Putamen (tissue), 1 donor: ENCODE measurements at places on chromosomes 12 and 14.

DNA sequence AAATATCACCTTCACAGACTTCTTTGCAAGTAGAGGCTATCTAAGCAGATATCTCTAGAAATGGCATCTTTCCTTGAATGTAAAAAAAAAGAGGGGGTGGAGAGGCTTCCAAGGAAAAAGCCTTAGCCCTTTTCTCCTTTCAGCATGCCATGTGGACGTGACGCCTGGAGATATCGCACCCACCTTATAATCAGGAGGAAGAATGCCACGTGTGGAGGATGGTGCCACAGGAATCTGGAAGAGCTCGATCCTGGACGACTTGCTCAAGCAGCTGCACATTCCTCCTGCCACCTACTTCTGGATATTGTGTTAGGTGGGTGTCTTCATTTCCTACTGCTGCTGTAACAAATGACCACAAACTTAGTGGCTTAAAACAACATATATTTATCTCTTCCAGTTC is 203.6 kb downstream of the NUAK1 start:
- no peak for DNase-seq

DNA sequence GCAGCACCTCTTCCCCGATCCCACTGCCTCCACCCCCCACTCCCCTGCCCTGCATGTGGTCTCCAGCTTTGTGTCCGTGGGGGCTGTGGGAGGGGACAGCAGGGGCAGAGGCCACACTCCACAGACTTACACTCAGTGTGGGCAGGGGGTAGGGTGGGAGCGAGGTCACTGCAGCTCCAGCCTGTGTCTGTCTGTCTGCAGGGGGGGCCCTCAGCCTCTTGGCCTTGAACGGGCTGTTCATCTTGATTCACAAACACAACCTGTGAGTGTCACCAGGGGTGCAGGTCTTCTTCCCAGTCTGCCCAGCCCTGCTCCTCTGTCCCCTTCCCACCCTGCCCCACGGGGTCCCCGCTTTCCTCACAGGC is 6.5 kb downstream of the NOC4L start:
- no peak for DNase-seq

DNA sequence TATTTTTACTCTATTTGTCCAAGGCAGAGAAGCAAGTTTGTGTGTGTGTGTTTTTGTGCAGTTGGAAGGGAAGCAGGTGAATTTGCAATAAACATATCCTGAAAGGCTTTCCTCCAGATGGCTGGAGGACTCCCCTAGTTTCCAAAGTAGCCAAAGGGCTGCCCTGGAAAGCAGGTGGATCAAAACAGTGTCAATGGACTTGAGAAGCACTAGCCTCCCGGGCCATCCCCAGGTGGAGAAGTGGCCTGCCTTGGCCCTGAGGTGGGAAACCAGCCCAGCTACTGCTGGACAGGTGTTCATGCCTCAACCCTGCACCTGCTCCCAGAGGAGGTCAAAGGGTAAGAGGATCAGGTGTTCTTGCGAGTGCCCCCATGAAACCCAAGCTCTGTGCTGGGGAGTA is 1046.9 kb downstream of the VRK1 start:
- no peak for DNase-seq

GRCh38 chr12:12736759-12737676 is 19.9 kb downstream of the CDKN1B start:
- no peak for DNase-seq

DNA sequence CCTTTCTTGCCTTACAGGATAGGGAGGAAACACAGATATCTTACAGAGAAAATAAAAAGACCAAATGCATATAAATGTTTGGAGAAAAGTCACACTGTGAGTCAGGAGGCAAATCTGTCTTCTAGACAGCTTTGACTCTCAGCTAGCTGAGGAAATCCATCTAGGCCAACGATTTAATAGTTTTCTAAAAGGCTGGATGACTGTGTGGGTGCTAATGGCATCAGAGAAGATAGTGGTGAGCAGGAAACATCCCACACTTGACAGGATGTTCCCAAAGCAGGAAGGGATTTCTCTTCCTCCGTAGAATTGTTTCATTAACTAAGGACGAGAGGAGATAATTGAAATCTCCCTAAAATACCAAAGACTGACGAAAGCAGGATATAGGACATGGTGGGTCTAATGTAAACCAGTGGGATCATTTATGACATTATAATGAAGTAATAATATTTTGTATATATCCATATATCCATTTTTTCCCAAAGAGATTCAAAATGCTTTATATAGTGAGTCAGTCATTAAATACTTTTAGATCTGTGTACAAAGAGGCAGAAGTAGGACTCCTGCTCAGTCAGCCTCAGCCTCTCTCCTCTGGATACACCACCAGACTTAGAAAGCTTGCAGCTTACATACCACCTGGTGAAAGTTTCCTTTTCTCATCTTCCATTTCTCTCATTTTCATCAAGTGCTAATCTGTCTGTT is 44.3 kb upstream of the PSMA6 start:
- peak; percentile 43 for DNase-seq

DNA sequence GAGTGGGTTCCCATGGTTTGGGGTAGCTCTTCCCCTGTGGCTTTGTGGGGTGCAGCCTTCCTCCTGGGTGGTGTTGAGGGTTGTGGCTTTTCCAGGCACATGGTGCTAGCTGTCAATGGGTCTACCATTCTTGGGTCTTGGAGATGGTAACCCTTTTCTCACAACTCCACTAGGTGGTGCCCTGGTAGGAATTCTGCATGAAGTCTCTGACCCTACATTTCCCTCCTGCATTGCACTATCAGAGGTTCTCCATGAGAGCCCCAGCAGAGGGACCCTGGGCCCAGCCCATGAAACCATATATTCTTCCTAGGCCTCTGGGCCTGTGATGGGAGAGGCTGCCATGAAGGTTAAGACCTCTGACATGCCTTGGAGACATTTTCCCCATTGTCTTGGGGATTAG is 1093.3 kb downstream of the SLC16A7 start:
- DNase-seq: no peak

GRCh38 chr14:99554757-99555531 is 49.1 kb downstream of the CCDC85C start:
- DNase-seq: no peak

- DNase-seq: no peak
Measured at GRCh38 chr14:105450864-105451720, 23.5 kb upstream of the CRIP2 start.

DNA sequence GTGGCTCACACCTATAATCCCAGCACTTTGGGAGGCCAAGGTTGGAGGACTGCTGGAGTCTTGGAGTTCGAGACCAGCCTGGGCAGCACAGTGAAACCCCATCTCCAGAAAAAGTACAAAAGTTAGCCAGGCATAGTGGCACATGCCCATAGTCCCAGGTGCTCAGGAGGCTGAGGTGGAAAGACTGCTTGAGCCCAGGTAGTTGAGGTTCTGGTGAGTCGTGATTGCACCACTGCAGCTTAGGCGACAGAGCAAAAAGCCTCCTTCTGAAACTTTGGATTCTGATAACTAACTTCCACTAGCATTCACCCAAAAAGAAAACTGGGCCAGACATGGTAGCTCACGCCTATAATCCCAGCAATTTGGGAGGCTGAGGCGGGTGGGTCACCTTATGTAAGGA is 6.6 kb downstream of the BTBD7 start:
- DNase-seq: no peak

- no peak for DNase-seq
Measured at GRCh38 chr12:108833355-108833733, 24.0 kb downstream of the SSH1 start.

GRCh38 chr14:66999978-67000377 is 189.3 kb upstream of the GARIN2 start:
- DNase-seq: no peak

DNA sequence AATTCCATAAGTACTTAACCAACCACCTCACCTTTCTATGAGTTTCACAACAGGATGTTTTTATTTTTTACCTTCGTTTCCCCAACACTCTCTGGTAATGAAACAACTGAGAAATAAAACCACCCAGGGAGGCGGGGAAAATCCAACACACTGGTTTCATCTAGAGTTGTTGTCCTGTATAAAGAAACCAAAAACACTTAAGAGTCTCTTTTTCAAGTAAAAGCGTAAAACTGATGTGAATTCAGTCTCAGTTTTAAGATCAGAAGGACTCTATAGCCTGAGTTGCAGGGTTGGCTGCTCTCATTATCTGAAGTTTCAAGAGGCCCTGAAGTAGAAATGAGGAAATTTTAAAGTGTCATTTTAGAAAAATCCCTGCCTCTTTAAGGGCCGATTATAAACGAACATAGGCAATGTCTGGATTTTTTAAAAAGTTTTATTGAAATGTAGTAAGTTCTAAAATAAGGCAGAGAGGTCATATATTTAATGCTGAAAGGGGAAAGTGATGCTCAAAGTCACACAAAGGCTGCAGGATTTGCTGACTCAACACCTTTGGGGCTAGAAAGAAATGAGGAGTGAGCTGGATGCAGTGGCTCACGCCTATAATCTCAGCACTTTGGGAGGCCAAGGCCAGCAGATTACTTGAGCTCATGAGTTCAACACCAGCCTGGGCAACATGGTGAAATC is 27.2 kb downstream of the HIGD1C start:
- DNase-seq: no peak

- DNase-seq: no peak
Measured at GRCh38 chr12:6708960-6709394, 8.4 kb upstream of the PIANP start.

- DNase-seq: no peak
Measured at GRCh38 chr12:91851741-91852477, 293.7 kb downstream of the BTG1 start.

DNA sequence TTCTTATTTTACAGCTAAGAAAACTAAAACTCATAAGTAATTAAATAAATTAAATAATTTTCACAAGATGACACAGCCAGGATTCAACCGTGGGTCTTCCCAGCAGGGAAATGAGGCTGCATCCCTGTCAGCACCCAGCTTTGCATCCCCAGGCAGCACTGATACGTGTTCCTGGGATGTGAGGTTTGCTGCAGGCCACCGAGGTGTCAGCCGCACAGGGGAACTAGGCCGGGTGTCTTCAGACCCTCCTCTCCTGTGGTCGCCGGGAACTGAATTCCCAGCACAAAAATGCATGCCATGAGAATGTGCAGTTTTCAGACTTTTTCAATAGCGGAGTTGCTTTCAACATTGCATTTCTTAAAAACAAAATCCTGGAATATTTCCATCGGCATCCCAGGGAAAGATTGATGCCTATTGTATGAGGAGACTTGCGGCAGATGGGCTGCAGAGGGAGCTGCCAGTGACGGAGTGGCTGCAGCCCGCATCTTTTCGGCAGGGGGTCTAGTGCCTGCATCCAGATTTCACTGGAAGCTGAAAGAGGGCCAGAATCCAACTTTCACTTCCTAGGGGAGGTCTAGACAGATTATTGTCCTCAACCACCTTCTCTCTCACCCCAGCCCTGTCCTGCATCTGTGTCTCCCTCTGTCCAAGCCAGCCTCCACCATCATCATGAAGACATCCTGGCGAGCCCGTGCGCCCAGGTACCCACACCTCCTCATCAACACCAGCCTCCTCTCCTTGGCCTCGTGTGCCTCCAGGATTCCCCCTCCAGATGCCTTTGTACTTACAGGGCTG is 12.6 kb downstream of the LRTM2 start:
- DNase-seq: no peak

DNA sequence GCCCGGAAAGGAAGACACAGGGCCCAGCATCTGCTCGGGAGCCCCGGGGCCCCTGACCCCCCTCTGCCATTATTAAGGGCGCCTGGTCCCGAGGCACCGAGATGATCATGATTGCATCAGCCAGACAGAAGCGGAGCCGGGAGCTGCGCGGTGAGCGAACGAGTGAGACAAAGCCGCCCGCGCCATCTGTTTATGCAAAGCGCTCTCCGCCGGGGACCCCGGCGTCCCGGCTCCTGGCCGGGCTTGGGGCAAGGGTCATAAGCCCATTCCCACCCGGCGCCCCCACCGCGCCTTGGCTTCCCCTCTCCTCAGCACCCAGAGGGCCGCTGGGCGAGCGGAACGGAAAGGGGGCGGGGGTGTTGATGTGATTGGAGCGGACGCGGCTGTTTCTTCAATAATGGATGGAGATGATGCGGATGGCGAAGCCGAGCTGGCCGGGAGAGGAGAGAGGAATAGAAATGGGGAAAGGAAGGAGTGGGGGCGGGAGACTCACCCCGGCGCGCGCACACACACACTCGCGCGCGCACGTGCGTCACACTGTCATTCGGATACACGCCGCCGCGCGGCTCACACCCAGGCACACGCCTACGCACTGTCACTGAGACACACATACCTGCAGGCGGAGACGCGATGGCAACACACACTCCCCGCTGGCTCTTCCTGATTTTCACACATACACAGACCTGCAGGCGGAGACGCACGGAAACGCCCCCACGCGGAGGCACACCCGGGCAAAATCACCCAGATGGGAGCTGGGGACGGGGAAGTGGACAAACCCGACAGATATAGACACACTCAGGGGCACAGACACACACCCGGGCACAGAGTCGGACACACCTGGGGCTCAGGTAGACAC is 10.7 kb downstream of the STAC3 start:
- peak; percentile 78 for DNase-seq

GRCh38 chr12:15605881-15606590 is 183.2 kb downstream of the EPS8 start:
- DNase-seq: no peak

DNA sequence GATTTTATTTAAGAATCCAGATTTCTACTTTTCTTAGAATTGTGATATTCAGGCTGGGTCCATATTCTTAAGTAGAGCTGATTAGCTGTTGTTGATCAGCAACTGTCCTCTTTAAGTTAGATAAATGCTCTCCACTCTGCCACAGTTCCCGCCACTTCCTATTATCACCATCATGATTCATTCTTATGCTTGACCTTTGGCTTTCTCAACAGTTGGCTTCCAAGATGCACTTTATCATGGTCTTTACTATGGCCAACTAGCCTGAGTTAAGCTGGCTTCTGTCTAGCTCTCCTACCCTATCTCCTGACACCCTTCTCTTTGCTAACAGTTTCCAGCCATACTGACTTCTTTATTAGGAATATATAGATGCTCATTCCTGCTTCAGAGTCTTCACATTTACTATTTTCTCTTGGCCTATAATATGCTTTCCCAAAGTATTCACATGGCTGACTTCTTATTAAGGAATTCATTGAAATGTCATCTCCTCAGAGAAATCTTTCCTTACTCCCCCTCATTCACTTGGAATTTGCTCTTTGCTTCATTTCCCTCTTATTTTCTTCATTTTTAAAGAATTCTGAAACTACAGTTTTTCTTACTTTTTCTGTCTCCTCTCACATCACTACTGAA is 149.0 kb upstream of the IGF1 start:
- DNase-seq: no peak

DNA sequence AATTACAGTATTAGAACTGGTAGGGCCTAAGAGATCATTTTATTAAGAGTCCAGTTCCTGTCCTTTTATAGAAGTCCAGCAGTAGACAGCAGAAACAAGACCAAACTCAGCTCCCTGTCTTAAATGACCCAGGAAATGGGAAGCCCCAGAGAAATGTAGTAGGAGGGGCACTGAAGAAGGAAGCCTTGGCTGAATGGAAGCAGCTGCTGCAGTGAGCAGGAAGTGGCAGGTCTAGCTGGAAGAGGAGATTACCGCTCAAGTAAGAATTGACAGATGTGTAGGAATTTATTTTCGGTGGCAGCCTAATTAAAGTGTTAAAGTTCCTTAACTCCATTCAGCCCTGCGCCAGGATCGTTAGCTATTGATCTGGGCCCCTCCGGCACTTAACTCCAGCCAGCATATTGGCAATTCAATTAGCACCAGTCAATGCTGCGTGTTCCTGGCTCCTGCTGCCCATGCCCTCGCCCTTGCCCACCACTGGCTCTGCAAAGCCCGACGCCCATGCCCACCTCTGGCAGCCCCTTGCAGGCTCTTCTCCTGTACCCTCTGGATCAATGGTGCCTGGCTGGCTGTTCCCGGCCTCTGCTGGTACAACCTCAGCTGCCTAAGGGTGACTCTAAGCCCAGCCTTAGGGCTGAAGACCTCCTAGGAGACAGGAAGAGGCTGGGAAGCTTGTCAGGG is 21.1 kb downstream of the ZFHX2 start:
- DNase-seq: no peak

- peak; percentile 70 for DNase-seq
Measured at GRCh38 chr12:40058721-40059190, 47.1 kb downstream of the SLC2A13 start.
